Muscle of leg (tissue), 16 donors: ENCODE measurements at places on chromosomes 12 and 14. TPM values are rescaled to one million over a fixed set of nuclear protein-coding genes. Genes with fewer than 3 reads are reported as not detected.

GRCh38 chr12:130081117-130081805, 81.0 kb upstream of the FZD10 start:
- no peak for DNase-seq

- no peak for DNase-seq
These were observed 155.5 kb upstream of the NTF3 start for GRCh38 chr12:5276327-5276880.

DNA sequence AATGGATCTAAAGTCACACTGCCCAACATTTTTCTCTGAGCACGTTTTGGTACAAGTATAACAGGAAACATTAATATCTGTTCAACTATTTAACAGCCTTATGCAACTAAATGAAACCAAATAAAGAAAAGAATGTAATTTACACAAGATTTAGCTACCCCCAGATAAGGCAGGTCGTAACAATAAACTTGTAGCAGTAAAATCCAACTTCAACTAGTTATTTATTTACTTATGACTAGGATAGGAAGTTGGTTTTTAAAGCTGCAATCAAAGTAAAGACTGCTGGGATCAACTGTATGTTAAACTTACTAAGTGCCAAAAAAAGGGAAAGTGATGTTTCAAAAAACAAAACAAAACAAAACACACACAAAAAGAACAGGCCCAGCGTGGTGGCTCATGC, 30.9 kb downstream of the FERMT2 start:
- no peak for DNase-seq

DNA sequence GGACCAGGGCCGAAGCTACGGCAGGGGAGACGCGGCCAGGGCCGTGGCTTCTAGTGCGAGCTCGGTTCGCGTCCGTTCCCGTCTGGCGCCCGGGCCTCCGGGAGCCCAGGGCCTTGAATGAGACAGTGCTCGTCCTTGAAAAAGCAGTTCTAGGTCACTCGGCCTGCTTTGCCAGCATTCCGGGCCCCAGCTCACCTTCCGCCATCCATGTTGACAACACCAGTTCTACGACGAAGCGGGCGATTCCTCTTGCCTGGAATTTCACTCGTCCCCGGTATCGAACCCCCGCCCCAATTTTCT, 4.5 kb downstream of the OR10AD1 start:
- DNase-seq, result peak; percentile 48

DNA sequence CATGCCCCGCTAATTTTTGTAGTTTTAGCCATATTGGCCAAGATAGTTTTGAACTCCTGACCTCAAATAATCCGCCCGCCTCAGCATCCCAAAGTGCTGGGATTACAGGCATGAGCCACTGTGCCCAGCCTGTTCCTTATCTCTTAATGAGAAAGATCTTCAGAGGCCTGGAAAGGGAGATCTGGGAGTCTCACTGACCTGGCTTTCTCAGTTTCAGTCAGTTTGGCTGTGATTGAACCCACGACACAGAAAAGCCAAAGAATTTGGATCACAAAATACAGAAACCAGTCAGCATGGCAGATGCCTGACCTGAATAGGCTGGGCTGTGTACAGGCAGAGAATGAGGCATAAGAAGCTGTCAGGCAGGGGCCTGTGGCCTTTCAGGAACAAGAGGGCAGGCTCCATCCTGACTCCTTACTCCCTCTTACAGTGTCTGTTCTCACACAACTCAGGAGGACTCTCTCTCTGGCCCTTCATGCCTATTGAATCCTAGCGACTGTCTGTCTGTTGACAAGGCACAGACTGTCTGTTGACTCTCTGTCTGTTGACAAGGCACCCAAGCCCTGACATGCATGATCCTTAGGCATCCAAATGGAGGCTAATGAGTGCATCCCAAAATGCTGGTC, 366.5 kb upstream of the CCDC196 start:
- DNase-seq, result no peak

GRCh38 chr12:574475-575128, 88.6 kb downstream of the NINJ2 start:
- no peak for DNase-seq

DNA sequence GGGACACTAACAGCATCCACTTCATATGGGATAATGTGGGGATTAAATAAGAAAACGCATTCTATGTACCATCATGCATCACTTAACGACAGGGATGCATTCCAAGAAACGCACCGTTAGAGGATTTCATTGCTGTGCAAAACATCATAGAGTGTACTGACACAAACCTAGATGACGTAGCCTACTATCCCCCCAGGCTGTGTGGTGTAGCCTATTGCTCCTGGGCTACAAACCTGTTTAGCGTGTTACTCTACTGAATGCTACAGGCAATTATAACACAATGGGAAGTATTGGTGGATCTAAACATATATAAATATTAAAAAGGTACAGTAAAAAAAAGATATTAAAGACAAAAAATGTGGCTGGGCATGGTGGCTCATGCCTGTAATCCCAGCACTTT, 230.6 kb downstream of the KSR2 start:
- no peak for DNase-seq

- no peak for DNase-seq
These were observed 10.4 kb upstream of the TMEM263 start for GRCh38 chr12:106945261-106945851.

DNA sequence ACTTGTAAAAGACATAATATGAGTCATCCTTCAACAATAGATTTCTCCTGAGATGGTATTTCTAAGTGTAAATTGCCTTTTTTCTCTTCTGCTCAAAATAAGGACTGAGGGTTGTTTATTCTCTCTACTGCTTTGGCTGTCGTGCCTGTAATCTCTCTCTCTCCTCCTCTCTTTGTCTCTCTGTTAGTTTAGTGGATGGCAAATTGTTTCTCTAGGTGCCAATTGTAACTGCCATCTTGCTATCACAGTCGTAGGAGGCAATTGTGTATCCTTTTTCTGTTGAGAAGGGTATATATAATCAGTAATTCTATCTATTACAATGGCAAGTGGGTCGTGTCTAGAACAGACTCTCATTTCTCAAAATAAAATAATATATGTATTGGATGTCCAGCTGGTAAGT, 545.0 kb upstream of the FBXO33 start:
- DNase-seq, result no peak

- DNase-seq, result no peak
These were observed 15.5 kb downstream of the PLEK2 start for GRCh38 chr14:67396381-67396970.

- no peak for DNase-seq
These were observed 4.5 kb upstream of the SRSF9 start for GRCh38 chr12:120473807-120474615.

DNA sequence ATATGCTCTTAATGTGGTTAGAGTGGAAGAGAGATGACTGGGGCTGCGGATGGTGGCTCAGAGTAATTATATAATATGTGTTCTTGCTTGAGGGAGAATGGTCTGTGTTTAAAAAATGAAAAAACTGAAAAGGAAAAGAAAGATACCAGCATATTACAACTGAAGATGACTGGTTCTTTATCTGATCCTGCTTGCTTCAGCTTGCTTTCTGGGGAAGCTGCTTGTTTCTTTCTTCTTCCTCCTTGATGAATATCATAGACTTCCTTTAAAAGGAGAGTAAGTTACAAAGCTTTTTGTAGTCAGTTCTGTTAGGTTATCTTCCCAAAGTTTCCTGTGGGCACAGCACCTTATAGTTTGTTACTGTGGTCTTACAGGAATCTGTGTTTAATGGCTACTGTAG, 210.9 kb downstream of the ERC1 start:
- DNase-seq, result no peak

- DNase-seq, result no peak
These were observed 45.9 kb downstream of the IFNG start for GRCh38 chr12:68113644-68114043.

GRCh38 chr14:60514741-60515491, 6.0 kb downstream of the SIX6 start:
- peak; percentile 73 for DNase-seq

DNA sequence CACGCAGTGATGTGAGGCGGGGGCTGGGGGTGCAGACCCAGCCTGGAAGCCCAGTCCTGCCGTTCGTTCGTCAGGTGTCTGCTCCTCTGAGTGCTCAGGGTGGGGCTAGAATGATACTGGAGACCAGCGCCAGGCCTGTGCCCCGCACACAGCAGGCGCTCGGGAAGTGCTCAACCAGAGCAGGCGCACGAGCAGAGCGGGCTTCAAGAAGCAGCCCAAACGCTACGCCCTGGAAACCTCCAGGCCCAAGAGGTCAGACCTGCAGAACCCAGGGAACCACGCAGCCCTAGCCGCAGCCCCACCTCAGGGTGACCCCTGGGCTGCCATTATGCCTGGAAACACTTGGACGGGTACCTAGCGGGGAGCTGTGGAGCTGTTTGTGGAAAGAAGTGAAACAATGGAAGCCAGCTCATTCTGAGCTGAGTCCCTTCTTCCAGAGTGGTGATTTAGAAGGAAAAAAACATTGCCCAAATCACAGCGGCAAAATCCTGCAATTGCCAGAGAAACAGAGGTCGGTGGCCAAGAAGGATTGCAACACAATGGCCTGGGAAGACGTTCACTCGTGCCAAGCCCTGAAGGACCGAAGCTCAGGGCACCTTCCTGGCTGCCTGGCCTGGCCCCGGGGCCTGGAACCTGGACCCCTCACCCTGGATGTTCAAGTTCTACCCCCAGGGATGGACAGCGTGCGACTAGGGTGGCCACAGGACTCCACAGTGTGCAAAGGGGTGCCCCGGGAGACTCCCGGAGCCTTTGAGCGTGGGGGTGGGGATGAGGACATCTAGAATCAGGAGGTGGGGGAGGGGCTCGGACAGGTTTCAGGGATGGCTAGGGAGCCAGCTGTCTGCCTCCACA, 40.4 kb upstream of the DIO3 start:
- peak; percentile 63 for DNase-seq

Gene GARIN6
- not detected for total RNA-seq

Gene CLEC6A
- total RNA-seq, result not detected

Gene YARS2
- 20.9 TPM for total RNA-seq

Gene APOF
- total RNA-seq, result not detected

Gene ATF1
- total RNA-seq, result 40.5 TPM

Gene PTCSC3
- not detected for total RNA-seq

Gene RPL10L
- total RNA-seq, result not detected

Gene CLEC14A
- total RNA-seq, result 21.3 TPM

Gene ANKS1B
- 5.6 TPM for total RNA-seq

Gene DTX1
- 2.2 TPM for total RNA-seq

Gene DNAH10
- total RNA-seq, result 1.5 TPM

Gene CMKLR1
- 3.0 TPM for total RNA-seq

Gene TRPV4
- 0.13 TPM for total RNA-seq
